Jurkat, Clone E6-1 (cell line): ENCODE measurements at places on chromosomes 6 and 20.

GRCh38 chr20:50462093-50462690, 48.0 kb upstream of the PTPN1 start:
- no peak for DNase-seq

GRCh38 chr6:147055821-147056392, 148.3 kb upstream of the STXBP5 start:
- DNase-seq = no peak

- DNase-seq = no peak
These were observed 29.7 kb downstream of the COL12A1 start for GRCh38 chr6:75176076-75176582.

DNA sequence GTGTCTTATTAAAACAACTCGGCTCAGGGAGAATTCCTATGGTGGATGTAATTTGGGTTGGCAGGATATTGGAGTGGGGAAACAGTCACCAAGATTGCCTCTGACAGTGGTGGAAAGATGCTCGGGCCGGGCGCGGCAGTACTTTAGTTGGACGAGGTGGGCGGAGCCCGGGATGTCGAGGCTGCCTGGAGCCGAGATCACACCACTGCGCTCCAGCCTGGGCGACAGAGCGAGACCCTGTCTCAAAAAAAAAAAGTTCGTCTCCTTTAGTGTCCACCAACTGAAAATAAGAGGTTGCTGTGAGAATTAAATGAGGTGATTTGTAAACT, 621 bp downstream of the NOL7 start:
- DNase-seq = no peak

DNA sequence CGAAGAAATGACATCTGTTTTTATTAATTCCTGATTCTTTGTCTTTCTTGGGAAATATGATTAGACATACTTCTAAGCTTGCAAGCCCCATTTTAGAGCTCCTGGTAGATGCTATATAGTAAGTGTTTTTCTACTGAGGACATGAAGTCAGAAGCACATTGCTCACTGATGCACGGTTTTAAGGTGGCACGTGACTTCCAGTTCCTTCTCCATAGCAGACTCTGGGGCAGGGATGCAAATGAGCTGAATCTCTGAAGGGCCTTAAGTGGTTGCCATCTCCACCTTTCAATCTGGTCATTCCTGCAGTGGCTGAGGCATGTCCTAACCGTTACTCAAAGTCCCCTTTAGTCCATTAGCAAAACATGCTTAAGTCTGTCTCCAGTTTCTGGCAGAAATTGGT, 421.2 kb upstream of the HTR1E start:
- DNase-seq = no peak

GRCh38 chr6:1869308-1869707, 259.6 kb downstream of the FOXC1 start:
- no peak for DNase-seq

DNA sequence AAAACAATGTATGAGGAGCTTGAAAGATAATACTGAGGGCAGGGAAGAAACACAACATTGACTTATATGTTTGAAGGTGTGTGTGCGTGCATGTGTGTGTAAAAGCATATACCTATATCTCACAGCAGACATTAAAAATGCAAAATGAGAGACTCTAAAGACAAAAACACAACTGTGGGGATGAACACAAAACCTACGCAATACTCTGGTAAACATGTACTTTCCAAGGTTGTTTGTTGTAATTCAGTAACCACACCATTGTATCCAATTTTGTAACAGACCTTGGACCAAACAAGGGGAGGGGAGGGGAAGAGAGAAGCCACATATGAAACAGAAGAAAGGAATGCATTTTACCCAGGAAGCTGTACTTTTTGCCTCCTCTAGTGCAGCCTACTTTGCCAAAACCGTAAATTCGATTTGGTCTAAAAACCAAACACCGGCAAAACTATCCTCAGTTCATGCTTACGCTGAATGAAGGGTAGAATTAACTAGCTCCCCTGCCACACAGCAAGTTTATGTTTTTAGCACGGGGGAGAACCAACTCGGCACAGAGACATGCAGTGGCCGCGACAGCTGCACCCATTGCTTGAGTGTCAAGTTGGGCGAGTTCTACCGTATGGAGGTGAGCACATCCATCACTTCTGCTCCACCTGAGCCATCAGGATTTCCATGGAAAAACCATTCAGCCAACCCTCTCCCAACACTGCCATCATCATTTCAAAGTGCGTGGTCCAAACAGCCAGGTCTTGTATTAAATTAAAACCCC, 50.0 kb downstream of the CNKSR3 start:
- no peak for DNase-seq
